Pancreas (tissue), 10 donors: ENCODE measurements at places on chromosomes 3 and 15. TPM values are rescaled to one million over a fixed set of nuclear protein-coding genes. Genes with fewer than 3 reads are reported as not detected.

DNA sequence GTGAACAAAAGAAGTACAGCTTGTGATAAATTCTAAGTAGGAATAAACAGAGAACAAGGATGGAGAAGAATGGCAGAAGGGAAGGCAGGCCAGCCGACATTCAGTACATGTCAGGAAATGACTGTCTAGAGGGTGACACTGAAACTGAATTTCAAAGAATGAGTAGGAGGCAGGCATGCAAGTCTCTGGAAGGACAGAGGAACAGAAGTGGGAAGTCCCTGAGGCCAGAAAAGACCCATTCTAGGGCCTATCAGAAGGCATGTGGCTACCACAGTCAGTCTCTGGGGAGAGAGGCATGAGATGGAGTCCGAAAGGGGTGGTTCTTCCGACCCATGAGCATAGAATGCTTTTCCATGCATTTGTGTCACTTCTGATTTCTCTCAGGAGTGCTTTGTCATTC lies 243.5 kb upstream of the UBE2E2 start:
- H3K4me1 ChIP-seq = no peaks in the 10 kb centered on the region
- no peak for DNase-seq
- no peaks in the 10 kb centered on the region for H3K36me3 ChIP-seq
- no peak overlapping the region for H3K4me3 ChIP-seq

GRCh38 chr3:12194669-12195161 lies 36.0 kb upstream of the TIMP4 start:
- no peaks in the 10 kb centered on the region for H3K36me3 ChIP-seq
- peaks cover 2% of the 10 kb centered on the region for H3K4me1 ChIP-seq
- no peak overlapping the region for H3K4me3 ChIP-seq
- no peaks in the 10 kb centered on the region for H3K27me3 ChIP-seq
- no peak overlapping the region for H3K27ac ChIP-seq
- no peak for DNase-seq

- H3K27ac ChIP-seq = no peak overlapping the region
- H3K4me3 ChIP-seq = no peak overlapping the region
- no peak for DNase-seq
- no peaks in the 10 kb centered on the region for H3K27me3 ChIP-seq
Measured at GRCh38 chr15:59260090-59260489, 53.4 kb downstream of the LDHAL6B start.

DNA sequence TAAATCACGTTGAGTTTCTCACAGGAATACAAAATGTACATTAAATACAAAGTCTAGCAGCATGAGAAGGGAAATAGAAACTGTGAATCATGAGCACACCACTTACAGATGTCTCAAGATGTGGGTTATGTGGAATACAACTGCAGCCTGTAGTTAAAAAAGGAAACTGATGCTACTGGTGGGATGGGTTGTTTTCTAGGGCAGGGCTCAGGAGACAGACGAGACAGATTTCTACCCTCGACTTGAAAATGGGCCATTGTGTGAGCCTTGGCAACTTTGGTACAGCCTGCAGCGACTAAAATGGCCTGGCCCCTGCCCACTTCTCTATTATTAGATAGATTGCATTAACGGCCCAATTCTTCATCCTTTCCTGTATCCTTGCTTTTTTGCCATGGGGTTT lies 293.1 kb downstream of the SUCLG2 start:
- no peak overlapping the region for H3K4me3 ChIP-seq
- DNase-seq = no peak
- no peaks in the 10 kb centered on the region for H3K36me3 ChIP-seq
- H3K27me3 ChIP-seq = no peaks in the 10 kb centered on the region
- H3K4me1 ChIP-seq = no peaks in the 10 kb centered on the region
- H3K27ac ChIP-seq = no peak overlapping the region

DNA sequence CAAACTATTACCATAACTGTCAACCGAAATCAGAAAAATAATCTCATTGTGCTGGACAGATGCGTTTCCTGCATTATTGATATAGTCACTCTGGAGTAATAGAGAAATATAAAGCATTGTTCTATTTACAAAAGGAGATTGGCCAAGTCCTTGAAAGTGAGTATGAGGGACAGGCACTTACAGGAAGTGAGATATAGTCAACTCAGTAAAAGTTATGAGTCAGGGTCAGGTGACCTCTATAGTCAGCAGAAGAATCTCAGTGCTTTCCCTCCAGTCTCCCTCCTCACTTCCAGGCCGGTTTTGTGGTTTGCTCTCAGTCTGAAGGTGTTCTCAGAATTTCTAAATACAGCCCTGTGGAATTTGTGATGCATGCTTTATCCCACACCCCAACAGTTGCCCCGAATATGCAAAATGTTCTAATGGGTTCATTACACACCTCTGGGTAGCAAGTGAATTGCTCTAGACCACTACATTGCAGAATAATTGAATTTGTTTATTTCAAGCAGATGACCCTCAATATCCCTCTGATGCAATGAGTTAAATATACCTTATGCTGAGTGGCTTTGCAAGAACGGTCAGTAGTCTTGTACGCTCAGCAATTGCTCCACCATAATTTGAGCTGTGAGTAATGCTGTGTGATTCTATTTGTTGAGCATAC lies 787.7 kb downstream of the MCTP2 start:
- H3K27ac ChIP-seq = no peak overlapping the region
- H3K4me3 ChIP-seq = no peak overlapping the region
- no peak for DNase-seq
- no peaks in the 10 kb centered on the region for H3K36me3 ChIP-seq
- no peaks in the 10 kb centered on the region for H3K4me1 ChIP-seq

GRCh38 chr3:43102773-43103480 lies 3.0 kb downstream of the POMGNT2 start:
- H3K27me3 ChIP-seq = no peaks in the 10 kb centered on the region
- no peak overlapping the region for H3K4me3 ChIP-seq
- no peaks in the 10 kb centered on the region for H3K36me3 ChIP-seq
- DNase-seq = no peak
- H3K4me1 ChIP-seq = no peaks in the 10 kb centered on the region

GRCh38 chr3:16311960-16312451 lies 47.0 kb downstream of the OXNAD1 start:
- H3K4me1 ChIP-seq = no peaks in the 10 kb centered on the region
- H3K36me3 ChIP-seq = no peaks in the 10 kb centered on the region
- no peaks in the 10 kb centered on the region for H3K27me3 ChIP-seq
- no peak overlapping the region for H3K27ac ChIP-seq

DNA sequence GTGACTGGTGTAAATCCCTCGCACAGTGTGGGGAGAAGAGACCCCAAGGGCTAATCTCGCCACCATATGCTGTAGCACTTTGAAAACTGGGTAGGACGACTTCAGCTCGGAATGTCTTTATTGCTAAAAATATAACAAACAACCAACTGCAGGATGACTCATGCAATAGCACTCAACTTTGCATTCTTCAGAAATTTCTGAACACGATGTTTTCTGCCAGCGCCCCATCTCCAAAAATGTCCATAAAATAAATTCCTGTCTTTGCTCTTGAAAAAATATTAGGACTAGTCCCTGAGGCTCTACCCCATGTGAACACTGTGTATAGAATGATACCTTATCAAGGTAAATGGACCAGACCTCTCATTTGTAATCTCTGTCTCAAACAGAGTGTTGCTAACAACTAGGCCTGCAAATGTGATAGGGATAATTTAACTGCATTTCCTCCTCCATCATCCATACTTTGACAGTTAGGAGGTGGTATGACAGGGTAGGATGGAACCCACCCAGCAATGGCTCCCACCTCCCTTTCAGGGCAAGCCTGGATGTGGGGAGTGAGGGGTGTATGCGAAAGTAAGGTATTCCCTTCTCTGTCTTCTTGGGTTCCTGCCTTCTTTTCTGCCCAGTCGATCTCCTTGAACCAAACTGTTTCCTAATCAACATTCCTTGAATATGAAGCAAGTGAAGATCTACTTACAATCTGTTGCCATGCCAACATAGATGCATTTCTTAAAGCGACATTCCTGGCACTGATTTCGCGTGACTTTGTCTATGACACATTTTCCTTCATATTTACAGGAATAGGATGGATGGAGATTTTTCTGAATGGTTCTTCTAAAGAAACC lies 201.1 kb downstream of the NR1D2 start:
- H3K27me3 ChIP-seq = no peaks in the 10 kb centered on the region
- no peaks in the 10 kb centered on the region for H3K36me3 ChIP-seq
- no peak overlapping the region for H3K4me3 ChIP-seq
- DNase-seq = no peak
- H3K4me1 ChIP-seq = no peaks in the 10 kb centered on the region

- no peaks in the 10 kb centered on the region for H3K4me1 ChIP-seq
- DNase-seq = no peak
- no peak overlapping the region for H3K4me3 ChIP-seq
- no peak overlapping the region for H3K27ac ChIP-seq
- no peaks in the 10 kb centered on the region for H3K27me3 ChIP-seq
- H3K36me3 ChIP-seq = no peaks in the 10 kb centered on the region
Measured at GRCh38 chr3:25468866-25469319, 40.8 kb downstream of the RARB start.

The CAPN3 gene
- polyA plus RNA-seq = 23.5 TPM

The ARPP19 gene
- 30.0 TPM for polyA plus RNA-seq

The TKT gene
- 114 TPM for polyA plus RNA-seq

The CEP70 gene
- 16.9 TPM for polyA plus RNA-seq

The SOX14 gene
- polyA plus RNA-seq = not detected
